NCI-H1694 treated with DMSO at 0.1 percent for 48 hours (cell line): ENCODE measurements at places on chromosomes 2 and 18.

DNA sequence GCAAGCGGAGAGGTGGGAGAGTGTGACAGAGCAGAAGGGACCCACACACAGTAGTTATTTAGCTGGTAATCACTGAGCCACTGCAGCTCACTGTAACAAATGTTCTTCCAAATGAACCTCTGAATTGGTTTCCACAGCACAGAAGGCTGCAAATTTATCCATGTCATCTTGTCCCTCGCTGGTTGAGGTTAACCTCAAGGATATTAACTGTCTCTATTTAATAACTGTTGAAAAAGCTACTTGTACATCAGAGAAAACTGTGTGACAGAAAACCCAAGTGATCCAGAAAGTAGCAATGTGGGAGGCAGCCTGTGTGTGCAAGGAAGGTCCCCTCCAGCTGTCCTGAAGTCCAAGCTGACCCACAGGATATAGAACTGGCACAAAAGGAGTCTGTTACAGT is 153.6 kb downstream of the DSEL start:
- no peak for DNase-seq

DNA sequence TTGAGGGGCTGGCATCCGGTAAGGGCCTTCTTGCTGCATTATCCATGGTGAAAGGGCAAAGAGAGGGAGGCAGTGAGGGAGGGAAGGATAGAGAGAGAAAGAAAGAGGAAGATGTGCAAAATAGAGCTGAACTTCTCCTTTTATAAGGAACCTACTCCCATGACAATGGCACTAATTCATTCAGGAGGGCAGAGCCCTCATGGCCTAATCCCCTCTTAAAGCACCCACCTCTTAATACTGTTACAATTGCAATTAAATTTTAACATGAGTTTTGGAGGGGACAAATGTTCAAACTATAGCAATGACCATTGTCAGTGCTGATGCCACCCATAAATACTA is 60.2 kb downstream of the CXCR4 start:
- DNase-seq, result no peak

- no peak for DNase-seq
Measured at GRCh38 chr2:54669677-54670484, 53.6 kb upstream of the EML6 start.

GRCh38 chr2:134707330-134707676 is 11.5 kb downstream of the TMEM163 start:
- DNase-seq, result no peak
